Camera-type eye (tissue), 1 donor: ENCODE measurements at places on chromosomes 5 and 9. TPM values are rescaled to one million over a fixed set of nuclear protein-coding genes. Genes with fewer than 3 reads are reported as not detected.

The SNAPC3 gene
- total RNA-seq, result 102 TPM

The CENPP gene
- total RNA-seq, result 11.4 TPM

The AQP7 gene
- not detected for total RNA-seq

The ACOT12 gene
- not detected for total RNA-seq

The PTPN3 gene
- 5.6 TPM for total RNA-seq

The PCAT7 gene
- not detected for total RNA-seq

The SH3GL2 gene
- 18.0 TPM for total RNA-seq

The SNX18 gene
- 46.2 TPM for total RNA-seq
